SK-MEL-5 (cell line): ENCODE measurements at places on chromosomes 3 and 15.

DNA sequence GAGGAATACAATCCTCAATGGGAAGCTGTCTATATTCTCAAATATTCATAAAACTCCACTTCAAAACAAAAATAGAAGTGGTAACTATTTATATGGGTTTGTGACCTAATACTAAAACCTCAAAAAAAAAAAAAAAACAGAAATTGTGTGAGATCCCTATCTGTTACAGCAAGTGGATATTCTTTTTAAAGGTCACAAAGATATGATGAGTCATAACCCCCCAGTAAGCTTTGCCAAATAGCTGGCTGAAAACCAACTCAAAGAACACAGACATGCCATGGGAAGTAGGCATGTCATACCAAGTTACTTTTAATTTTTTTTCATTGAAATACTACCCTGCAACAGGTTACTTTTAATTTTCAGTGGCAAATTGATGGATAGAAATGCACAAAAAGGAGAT, 62.5 kb downstream of the CBLB start:
- peak; percentile 85 for DNase-seq

- no peak for DNase-seq
Measured at GRCh38 chr3:12675115-12675810, 11.3 kb upstream of the RAF1 start.

GRCh38 chr15:68528626-68529290, 50.0 kb upstream of the CORO2B start:
- DNase-seq, result peak; percentile 14

GRCh38 chr3:66415867-66416428, 84.9 kb downstream of the LRIG1 start:
- DNase-seq, result no peak

GRCh38 chr15:97061392-97061791, 730.9 kb downstream of the NR2F2 start:
- no peak for DNase-seq

DNA sequence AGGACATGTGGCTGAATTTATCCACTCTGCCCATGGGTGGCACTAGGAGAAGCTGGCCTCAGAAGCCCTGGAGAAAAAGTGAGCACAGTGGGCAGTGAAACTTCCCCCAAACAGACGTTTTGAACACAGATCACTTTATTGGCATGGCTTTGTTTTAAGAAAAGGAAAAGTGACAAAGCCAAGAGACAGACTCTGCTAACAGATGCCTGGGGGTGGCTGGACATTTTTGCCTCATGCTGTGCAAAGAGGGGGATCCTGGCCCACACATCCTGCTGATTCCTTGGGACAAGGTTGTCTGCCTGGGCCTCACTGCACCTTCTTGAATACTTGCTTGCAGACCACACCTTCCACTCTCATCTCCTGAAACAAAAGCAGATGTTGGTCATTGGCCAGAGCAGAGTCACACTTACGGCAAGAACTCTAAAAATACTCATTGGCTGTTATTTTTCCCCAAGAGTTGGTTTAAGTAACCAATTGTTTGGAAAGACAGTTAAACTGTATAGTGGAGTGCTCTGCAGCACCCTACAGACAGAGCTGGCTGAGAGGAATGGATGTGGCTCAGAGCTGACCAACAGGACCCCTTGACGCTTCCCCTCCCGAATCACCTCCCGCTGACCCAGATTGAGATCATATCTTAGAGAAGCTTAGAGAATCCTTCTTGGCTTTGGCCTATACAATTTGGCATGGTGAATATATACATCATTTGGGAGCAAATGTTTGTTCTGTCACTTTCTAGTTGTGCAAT, 22.0 kb downstream of the RBP1 start:
- no peak for DNase-seq

DNA sequence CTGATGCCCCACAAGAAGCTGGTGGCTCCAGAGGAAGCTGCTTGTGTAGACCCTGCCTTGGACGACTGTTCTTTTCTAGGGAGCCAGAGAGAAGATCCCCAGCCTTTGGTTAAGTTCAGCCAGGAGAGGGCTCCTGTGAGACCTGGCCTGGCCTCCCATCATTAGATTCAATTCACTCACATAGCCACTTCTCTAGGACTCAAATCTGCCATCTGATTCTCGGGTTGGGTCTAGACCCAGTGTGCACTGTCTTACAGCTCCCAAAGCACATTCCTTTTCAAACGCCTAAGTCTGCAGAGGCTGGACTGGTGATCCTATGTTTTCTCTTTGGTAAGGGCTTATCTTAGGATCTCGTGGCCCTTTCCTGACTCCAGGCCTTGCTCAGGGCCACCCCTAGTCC, 81.7 kb upstream of the NPHP3 start:
- DNase-seq, result peak; percentile 30

DNA sequence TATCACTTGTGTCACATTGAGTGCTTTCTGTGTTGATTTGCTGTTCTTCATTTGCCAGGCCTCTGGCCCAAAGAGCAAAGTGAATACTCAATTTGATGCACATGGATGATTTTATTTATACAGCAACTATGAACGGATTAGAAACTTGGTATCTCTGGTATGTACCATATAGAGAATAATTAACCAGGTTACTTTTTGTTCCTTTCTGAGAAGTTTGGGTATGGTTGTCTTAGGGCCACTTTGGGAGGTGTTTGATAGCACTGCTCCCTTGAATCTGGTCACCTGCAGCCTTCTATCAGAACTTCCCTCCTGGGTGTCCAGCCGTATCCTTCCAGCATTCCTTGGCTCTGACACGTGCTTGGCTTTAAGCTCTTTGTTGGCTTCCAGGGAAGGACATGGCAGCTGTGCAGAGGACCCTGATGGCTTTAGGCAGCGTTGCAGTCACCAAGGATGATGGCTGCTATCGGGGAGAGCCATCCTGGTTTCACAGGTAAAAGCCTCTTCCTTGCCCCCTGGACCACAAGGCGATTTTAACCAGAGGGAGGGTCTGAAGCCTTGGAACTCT, 12.7 kb downstream of the TAGLN3 start:
- no peak for DNase-seq

- DNase-seq, result no peak
Measured at GRCh38 chr3:94433811-94434210, 370.9 kb downstream of the NSUN3 start.

DNA sequence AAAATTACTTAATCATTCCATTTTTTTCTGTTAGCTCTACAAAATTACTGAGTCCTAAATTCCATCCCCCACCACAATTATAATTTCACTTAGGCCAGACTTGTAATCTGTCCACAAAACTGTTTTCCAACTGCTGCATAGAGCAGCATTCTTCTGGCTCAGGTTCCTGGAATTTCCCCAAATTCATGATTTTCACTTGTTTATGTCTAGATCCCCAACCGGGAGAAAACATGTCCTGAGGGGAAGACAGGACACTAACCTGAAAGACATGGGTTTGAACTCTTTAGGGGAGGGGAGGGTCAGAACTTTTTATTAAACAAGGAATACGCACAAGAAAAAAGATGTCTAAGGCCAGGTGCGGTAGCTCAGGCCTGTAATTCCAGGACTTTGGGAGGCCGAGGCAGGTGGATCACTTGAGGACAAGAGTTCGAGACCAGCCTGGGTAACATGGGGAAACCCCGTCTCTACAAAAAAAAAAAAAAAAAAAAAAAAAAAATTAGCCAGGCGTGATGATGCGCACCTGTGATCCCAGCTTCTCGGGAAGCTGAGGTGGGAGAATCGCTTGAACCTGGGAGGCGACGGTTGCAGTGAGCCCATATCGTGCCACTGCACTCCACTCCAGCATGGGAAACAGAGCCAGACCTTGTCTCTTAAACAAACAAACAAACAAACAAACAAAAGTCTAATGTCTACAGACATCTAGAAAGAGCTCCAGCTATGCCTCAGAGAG, 1.5 kb downstream of the ETFA start:
- no peak for DNase-seq

DNA sequence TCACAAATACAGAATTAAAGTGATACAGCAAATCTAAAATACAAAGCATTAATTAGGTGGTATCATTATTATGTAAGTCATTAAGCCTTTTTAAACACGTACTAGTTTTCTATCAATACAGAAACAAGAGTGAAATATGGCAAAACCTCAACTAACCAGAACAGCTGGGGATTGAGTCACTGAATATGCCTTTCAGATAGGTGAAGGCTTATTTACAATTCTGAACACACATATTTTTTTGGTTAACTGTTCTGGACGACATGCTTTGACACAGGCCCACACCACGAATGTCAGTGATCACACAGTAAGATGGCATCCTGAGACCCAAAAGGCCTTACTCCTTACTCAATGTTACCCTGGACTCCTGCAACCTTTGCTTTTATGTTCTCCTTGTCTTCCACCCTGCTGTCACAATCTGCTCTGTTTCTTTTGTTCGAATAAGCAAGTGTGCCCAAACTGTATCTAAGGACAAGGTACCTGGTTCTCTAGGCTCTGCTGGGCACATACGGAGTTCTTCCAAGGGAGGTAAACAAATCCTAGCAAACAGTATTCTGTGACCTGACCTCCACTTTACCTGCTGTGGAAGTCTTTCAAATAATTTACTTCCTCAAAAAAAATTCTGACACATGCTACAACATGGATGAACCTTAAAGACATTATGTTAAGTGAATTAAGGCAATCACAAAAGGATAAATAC, 7.0 kb downstream of the SFMBT1 start:
- no peak for DNase-seq

- no peak for DNase-seq
Measured at GRCh38 chr3:187042874-187043458, 96.3 kb downstream of the RPL39L start.

- no peak for DNase-seq
Measured at GRCh38 chr15:52464040-52464439, 64.6 kb downstream of the MYO5A start.

GRCh38 chr15:47908486-47908885, 191.2 kb downstream of the SEMA6D start:
- no peak for DNase-seq

DNA sequence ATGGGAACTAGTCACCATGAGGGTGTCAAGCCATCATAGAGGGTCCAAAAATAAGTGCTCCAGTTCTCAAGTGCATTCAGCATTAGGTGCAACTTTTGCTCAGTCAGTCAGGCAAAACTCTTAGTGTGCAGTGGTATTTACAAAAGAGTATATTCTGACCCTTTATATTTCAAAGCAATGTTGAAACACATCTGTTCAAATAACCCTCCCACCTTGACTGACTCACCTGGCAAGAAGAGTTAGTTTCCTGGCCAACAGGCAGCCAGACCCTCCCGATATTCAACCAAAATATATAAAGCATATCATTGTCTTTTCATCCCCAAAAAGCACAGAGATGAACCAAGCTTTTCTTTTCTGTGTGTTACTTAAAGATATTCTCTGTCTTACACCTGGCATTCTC, 7.6 kb upstream of the COL8A1 start:
- DNase-seq, result no peak

DNA sequence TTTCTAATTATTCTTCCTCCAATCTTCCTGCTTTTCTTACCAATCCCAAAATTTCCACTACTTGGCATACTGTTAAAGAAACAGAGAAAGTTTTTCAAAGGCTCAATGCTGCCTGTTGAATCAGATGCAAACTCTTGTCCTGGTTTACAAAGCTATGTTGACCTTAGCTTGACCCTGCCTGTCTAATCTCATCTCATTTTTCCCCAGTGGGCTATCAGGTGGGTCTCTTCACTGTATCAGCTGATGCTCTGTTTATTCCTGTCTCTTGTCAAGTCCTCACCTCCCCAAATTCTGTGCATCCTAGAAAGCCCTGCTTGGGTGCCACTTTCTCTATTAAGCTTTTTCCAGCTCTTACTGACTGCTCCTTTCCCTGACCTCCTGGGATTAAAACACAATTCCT, 18.2 kb downstream of the NFKBIZ start:
- DNase-seq, result peak; percentile 12

DNA sequence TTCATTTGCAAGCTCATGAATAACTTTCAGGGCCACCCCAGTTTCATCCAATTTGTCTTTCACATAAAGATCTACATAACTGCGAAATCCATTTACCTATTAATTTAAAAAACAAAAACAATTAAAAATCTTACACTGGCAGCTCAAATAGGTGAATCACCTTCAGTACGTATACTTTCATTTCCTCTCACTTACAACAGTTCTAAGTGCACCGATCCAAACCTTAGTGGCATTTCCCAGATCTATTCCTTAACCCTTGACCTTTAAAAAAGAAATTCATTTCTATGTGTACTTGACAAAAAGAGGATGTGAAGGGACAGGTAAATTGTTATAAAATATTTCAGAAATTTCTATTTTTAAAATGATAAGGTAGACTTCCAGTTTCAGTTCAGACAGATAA, 30.8 kb downstream of the TOP2B start:
- DNase-seq, result no peak

- DNase-seq, result no peak
Measured at GRCh38 chr3:101170806-101171558, 149.4 kb downstream of the IMPG2 start.

- DNase-seq, result no peak
Measured at GRCh38 chr15:31280831-31281216, 45.8 kb upstream of the KLF13 start.

DNA sequence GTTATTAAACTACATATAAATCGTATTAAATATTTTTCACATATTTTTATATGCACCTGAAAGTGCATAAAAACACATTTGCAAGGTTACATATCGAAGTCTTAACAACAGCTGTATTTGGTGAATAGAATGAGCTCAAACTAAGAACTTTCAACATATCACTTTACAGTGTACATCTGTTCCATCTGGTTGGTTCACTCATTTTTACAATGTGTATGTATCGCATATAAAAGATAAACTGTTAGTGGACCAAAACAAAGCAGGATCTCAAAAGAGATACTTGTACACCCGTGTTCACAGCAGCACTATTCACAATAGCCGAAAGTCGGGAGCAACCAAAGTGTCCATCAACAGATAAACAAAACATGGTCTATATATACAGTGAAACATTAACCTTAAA, 55.8 kb downstream of the TBL1XR1 start:
- DNase-seq, result peak; percentile 49

- DNase-seq, result no peak
Measured at GRCh38 chr3:184688251-184688881, 23.5 kb downstream of the MAGEF1 start.

DNA sequence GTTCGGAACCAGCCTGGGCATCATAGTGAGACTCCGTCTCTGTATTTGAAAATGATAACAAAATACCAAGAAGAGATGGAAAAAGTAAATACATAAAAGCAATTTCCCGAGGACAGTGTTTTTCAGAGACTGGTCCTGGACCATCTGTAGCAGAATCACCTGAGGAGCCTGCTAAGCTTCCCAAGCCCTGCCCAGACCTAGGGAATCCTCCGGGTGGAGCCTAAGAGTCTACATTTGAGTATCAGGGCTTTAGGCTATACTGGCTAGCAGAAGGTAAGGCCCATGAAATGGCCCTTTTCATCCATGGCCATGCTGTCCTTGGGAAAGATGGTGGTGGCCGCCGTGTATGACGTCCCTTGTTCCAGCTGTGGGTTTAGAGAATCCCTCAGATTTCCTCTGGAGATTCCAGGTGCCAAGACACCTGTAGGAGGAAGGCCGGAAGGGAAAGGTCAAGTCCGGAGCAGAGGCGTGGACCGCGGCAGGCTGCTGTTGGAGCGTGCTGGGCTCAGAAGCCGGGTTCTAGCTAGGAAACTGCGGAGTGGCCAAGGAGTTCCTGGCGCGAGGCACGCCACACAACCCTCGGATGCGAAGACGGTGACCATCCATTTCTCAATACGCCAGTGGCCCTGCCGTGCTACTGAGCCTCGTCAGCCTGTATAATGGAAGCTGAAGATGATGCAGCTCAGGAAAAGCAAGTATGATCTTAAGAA, 50.9 kb downstream of the TMEM44 start:
- no peak for DNase-seq
